ENCODE measurements at places on chromosomes 11 and 22.

DNA sequence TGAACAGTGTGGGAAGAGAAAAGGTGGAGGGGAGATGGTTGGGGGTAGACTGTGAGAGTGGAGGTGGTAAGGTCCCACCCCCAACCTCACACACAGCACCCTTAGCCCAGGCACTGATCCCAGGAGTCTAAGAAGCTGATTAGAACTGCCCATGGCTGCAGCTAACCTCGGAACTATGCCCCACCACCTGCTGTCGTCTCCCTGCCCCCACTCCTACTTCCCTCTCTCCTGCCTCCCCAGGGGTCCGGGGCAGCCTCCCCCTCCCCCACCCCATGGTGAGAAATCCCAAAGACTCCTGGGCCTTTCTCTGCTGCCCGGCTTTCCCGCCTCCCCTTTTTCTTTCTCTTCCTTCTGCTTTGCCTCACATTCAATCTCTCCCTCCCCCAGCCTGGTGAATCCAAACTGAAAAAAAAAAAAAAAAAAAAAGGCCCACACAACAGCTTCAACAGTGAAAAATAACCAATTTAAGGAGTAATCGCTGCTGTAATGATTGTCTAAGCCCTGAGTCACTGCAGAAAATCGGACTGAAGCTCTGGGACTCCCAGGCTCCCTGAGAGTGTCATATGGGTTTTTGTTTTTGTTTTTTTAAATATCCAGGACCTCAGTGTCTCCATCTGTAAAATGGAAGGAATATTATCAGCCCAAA lies 9.6 kb upstream of the TP53I11 start:
- no peak for DNase-seq

DNA sequence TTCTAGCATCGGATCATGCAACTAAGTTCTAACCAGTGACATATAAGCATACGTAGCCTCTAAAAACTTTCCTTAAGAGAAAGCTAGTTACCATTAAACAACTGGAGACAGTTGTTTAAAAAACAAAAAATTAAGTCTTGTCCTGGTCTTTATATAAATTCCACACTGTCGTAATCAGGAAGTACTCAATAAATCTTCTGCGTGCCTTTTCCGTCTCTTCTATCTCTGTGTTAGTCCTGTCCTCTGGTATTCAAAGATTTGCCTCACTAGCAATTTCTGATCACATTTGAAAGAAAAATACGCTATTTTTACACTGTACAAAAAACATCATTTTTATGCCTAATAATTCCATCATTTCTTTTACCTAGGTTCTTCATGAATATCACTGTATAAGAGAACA lies 10.0 kb upstream of the SLC25A17 start:
- no peak for DNase-seq

- DNase-seq, result no peak
These were observed 10.2 kb upstream of the TAB1 start for GRCh38 chr22:39389420-39389819.

DNA sequence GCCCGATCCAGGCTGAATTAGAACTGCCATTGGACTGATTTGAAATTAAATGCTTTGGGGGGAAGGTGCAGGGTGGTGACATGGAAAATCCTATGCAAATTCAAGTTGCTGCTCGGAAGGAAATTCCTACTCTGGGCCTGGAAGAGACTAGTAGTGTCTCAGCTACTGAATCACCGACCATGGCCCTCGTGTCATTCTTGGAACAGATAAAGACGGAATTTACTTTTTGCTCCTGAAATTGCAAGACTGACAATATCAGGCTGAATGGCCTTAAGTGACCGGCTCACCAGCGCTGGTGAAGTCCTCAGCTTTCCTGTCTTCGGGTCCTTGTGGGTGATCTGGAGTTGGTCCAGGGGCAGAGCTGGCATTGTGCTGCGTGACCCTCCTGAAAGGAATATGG lies 6.1 kb downstream of the ASCC2 start:
- no peak for DNase-seq

DNA sequence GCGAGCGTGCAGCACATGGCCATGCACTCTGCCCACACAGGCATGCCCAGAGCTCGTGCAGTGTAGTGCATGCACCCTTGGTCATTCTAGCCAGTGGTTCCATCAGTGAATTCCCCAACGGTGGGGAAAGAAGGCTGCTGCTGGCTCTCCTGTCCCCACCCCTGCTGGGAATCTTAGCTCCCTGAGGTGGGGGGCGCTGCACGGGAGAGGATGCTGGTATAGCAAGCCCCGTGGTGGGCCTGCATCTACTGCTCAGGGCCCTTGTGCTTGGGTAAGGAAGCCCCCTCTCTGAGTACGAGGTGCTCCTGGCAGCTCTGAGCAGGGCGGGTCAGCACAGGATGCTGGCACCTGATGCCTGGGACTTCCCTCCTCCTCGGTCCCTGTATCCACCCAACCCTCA lies 18.5 kb upstream of the BAIAP2L2 start:
- no peak for DNase-seq

GRCh38 chr11:75562048-75562835 lies at the start of gene SERPINH1:
Gene SERPINH1 (plus strand): TSS chr11:75562253. CDS start chr11:75566350, 4,097 bp downstream.
- peak; percentile 94 for DNase-seq

- no peak for DNase-seq
These were observed 560.4 kb downstream of the TBC1D22A start for GRCh38 chr22:47322854-47323253.

DNA sequence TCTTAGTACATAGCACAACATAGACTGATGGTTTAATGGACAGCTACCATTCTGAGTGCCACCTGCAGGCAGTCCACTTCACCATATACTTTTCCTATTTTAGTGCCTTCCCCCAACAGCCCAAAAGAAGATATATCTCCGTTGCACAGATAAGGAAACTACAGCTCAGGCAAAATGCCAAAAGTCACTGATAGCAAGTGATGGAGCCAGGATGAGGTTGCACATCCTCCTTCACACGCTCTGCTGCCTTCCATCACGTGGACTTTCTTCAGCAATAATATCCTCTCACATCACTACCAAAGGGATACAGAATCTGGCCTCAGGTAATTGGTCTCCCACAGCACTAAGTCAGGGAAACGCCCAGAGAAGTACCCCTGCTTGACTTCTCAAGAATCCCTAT lies 7.5 kb downstream of the TCF20 start:
- DNase-seq, result no peak

DNA sequence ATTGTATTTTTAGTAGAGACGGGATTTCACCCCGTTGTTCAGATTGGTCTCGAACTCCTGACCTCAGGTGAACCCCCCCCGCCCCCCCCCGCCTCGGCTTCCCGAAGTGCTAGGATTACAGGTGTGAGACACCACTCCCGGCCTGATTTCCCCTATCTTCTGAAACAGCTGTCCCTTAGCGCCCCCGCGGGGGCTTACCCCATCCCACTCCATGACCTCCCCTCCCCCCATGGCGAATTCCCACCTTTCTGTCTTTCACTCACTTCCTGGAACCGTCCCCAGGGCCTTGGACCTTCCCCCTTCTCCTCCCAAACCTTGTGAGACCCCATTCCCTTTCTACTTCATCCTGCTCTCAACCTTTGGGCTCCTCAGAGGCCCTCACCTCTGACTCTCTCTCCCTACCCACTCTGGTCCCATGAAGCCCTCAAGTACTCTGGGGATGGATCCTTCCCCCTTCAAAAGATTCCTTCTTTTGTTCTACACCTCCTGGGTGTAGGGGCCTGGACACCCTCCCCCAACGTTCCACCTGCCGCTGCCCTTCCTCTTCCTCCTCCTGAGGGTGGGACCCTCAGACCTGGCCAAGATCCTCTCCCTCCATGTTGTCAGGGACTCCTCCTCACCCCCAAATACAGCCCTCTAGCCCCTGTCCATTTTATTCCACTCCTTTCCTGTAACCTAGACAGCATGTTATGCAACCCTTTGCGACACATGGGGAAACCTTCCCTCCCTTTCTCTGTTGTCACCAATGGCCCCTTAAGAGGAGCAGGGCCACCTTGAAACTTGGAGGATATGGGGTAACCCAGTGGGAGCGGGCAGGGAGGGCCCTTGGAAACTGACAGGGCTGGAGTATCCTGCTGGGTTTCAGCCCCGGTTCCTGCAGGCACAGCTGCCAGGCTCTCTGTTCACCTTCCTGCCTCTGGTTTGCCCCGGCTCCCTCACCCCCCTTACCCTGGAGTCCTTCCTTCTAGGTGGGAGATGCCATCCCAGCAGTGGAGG lies 1.1 kb downstream of the PRDX5 start:
- DNase-seq, result no peak

DNA sequence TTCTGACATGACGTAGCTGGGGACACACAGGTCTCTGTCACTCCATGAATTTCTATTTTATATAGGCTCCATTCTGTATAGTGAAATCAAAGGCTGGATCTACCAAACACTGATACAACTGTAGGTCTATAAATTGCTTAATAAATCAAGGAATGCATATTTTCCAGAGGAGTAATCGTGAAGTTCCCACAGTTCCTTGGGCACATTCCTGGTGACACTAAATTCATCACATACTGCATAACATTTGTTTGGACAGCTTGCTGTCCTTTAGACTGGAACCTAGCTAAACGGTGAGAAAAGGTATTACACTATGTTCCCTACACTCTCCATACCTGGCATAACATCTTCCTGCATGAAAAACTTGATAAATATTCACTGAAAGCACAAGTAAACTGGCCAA lies 41.6 kb upstream of the UCP3 start:
- no peak for DNase-seq

DNA sequence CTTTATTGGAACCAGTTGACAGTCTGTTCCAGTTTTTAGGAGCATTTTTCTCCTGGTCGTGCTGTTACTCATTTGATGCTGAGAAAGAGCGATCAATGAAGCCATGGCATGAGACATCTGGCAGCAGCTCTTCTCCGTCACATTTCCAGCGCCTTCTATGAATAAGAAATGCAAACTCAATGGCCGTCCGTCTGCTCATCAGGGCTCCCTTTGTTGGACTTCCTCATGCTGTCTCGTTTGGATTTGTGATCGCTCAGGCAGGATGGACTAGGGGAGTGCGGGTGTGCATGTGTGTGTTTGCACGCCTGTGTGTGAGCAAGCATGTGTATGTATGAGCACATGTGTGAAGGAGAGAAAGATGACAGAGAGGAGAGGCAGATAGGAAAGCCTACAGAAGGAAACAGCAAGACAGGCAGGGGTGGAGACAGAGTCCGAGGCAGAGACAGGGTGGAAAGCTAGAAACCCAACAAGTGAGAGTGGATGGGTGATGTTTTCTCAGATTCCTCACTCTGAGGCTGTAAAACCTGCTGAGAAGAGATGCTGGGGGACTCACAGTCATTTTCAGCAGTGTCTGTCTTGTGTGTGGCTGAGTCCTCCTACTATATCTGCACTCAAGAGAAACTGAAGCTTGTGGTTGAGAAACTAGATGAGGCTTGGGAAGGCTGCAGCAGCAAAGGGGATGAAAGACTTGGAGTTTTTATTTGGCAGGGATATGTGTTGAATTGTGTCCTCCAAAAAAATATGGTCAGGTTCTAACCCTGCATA lies 56.0 kb upstream of the CLMP start:
- DNase-seq, result no peak

DNA sequence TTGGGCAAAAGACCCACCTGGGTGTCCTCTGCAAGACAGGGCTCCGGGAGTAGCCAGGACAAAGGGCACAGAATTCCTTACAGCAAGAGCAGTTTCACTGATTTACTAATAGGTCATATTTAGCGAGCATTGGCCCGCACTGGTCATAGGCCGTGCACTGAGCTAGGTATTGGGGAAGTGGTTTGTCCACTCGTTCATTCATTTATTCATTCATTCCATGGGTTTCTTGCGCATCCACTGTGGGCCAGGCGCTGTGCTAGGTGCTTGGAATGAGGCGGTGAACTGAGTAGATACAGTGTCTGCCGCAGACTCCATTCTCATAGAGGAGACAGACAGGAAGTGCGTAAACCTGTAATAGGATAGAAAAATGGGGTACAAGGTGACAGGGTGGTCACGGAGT lies 13.2 kb upstream of the LINC01488 start:
- no peak for DNase-seq

DNA sequence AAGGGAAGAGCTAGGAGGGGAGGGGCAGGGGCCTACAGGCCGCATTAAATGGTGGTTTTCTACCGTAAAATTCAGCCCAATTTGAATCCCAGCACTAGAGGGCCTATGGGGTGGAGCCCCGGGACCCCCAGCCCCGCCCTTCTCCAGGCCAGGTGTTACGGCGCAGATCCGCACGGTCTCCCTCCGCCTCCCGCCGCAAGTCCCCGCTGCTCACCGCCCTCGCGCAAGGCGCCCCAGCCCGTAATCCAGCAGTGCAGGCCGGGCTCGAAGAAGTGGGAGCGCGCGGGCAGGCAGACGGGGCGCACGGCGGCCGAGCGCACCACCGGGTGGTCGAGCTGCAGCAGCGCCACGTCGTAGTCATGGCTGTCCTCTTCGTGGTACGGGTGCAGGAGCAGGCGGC lies 17.3 kb downstream of the KCTD17 start:
- no peak for DNase-seq

DNA sequence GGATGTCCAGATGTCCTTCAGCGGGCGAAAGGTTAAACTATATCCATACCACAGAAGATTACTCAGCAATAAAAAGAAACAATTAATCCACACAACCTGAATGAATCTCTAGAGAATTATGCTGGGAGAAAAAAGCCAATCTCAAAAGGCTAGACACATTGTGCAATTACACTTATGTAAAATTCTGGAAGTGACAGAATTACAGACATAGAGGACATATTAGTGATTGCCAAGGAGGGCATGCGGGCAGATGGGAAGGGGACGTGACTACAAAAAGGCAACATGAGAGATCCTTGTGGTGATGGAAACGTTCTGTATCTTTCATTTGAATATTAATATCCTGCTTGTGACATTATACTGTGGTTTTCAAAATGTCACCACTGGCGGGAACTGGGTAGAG lies 103.5 kb upstream of the BMAL1 start:
- peak; percentile 7 for DNase-seq

DNA sequence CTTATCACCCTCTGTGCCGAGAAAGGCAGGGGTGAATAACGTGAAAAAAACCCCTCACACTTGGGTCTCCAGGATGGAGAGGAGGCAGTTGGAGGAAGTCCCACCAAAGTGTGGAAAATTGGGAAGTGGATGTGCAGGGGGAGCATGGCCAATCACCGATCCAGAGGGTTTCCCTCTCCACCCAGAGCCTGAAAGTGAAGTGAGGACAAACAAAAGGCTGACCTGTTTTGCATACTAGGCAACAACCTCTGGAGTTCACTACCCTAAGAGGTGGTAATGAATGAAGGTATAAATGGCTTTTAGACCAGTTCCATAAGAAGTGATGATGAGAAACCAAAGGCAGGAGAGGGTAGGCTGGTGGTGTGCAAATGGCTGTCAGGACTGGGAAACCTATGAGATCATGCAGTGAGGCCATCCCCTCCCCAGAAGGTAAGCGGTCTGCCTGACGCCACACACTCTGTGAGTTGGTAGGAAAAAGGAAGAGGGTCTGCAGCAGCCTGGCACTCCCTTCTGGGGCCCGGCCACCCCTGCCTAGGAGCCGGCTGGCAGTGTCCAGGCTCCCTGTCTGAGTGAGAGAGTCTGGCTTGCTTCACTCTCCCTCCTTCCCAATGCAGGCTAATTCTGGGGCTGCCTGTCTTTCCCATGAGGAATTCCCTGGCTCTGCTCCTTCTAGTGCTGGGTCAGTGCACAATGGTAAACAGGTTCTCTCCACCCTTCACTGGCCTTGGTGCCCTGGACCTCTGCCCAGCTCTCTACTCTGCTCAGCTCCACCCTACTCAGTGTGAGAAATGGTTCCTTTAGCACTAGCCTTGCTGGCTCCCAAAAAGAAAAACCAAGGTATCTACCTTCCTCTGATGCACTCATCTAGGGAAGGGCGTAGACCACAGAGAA lies 15.6 kb downstream of the TBC1D10A start:
- DNase-seq, result peak; percentile 87

GRCh38 chr22:45885171-45885840 lies 91.7 kb downstream of the WNT7B start:
- DNase-seq, result no peak

Measured in fibroblast of villous mesenchyme (primary cell).